Activated CD4-positive, alpha-beta memory T cell treated with anti-CD3 and anti-CD28 coated beads for 36 hours (primary cell): ENCODE measurements at places on chromosomes 13 and 19. TPM values are rescaled to one million over a fixed set of nuclear protein-coding genes. Genes with fewer than 3 reads are reported as not detected.
A peak's percentile ranks its signal among the peaks of the same experiment; 100 is the strongest.

GRCh38 chr19:35959968-35960320 lies 23.8 kb downstream of the LRFN3 start:
- no peaks in the 10 kb centered on the region for H3K36me3 ChIP-seq
- no peak overlapping the region for H3K27ac ChIP-seq
- no peak for DNase-seq
- peaks cover 27% of the 10 kb centered on the region for H3K4me1 ChIP-seq

The NDUFB7 gene
- 130 TPM for total RNA-seq

- H3K4me3 ChIP-seq = peak within 1 kb of the TSS; percentile 68
- H3K4me1 ChIP-seq = peaks cover 25% of the 10 kb centered on the region
- DNase-seq = peak; percentile 77
- no peaks in the 10 kb centered on the region for H3K36me3 ChIP-seq
Observed at GRCh38 chr19:8363803-8364771, at the start of gene ANGPTL4. TSS of gene ANGPTL4 (plus strand) at chr19:8364155. CDS start at chr19:8364322, 167 bp downstream.

DNA sequence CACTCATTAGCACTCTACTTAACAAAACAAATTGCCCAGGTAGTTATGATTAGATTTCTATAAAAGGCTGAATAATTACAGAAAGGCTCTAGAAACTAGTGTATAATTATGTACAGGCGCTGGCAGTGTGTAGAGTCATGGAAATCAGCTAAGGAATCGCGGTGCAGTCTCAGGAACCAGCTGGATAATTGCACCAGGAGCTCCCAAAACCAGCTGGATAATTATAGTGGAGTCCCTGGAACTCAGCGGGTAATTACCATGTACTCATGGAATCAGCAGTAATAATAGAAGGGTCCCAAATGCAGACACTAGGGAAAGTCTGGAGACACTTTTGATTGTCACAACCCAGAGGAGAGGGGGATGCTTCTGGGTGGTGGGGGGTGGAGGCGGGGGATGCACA lies 23.2 kb upstream of the TTYH1 start:
- no peak overlapping the region for H3K27ac ChIP-seq
- peaks cover 32% of the 10 kb centered on the region for H3K4me1 ChIP-seq

DNA sequence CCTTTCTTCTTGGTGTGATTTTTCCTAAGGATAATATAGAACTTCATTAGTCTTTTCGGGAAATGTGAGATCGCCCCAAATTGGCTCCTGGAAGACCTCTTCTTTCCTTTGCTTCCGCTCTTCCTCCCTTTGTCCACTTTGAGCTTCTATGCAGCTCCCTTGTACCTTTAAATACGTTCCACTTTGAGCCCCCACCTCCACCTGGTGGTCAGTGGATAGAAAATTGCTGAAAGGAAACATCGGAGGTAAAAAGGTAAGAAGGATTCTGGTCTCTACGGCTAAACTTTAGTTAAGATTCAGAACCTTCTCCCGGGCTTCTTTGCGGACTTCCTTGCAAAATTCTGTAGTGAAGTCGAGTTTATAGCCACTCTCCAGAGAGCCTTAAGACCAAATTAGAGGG lies 55.0 kb upstream of the TM9SF2 start:
- peaks cover 2% of the 10 kb centered on the region for H3K36me3 ChIP-seq
- H3K27ac ChIP-seq = no peak overlapping the region
- peaks cover 12% of the 10 kb centered on the region for H3K4me1 ChIP-seq

DNA sequence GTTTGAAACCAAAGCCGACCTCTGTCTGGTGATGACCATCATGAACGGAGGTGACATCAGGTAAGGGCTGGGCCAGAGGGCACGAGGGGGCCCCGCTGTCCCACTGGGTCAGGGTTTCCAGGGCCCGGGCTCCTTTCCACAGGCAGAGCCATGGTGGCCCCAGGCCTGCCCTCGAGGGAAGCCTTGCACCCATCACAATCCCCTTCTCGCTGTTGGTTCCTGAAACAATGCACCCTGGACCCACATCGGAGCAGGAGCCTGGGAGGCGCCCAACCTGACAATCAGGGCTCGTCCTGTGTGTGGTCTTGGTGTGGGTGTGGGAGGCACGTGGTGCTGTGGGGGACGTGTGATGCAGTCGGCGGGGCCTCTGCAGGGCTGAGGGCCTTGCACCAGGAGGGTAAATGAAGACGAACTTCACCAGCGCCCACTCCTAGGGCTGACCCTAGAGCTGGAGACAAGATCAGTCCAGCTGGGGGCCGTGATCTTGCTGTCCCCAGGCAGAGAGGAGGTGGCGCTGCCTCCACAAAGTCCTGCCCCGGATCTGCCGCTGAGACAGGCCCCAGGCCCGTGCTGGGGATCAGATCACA lies 2.8 kb downstream of the GRK1 start:
- no peaks in the 10 kb centered on the region for H3K4me1 ChIP-seq
- no peaks in the 10 kb centered on the region for H3K36me3 ChIP-seq
- peak; percentile 6 for DNase-seq
- no peaks in the 10 kb centered on the region for H3K27me3 ChIP-seq
